Gastroesophageal sphincter (tissue), 4 donors: ENCODE measurements at places on chromosomes 6 and 20. TPM values are rescaled to one million over a fixed set of nuclear protein-coding genes. Genes with fewer than 3 reads are reported as not detected.

The TCP11 gene
- total RNA-seq: not detected

The ATAT1 gene
- 0.82 TPM for total RNA-seq

The ANKRD6 gene
- 9.8 TPM for total RNA-seq

The MDFI gene
- not detected for total RNA-seq

The THBD gene
- total RNA-seq: 12.0 TPM

The DEFB124 gene
- total RNA-seq: not detected

The ZNF451 gene
- 47.3 TPM for total RNA-seq

The GHRH gene
- not detected for total RNA-seq

The HM13 gene
- 39.1 TPM for total RNA-seq

DNA sequence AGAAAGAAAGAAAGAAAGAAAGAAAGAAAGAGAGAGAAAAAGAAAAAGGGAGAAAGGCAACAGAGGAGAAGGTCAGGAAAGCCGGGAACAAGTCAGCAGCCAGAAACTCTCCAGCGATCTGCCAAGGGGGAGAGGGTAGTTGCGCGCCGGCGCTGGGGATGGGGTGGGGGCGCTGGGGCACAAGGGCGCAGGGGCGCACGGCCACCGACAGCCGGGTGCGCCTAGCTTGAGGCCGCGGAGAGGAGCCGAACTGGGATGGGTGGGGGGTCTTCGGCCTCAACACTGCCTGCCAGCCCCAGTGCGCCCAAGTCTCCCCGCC lies 533 bp upstream of the RSPO3 start:
- no peak for ATAC-seq

GRCh38 chr6:42075159-42075838 lies 25.0 kb downstream of the TAF8 start:
- ATAC-seq: peak; percentile 63

DNA sequence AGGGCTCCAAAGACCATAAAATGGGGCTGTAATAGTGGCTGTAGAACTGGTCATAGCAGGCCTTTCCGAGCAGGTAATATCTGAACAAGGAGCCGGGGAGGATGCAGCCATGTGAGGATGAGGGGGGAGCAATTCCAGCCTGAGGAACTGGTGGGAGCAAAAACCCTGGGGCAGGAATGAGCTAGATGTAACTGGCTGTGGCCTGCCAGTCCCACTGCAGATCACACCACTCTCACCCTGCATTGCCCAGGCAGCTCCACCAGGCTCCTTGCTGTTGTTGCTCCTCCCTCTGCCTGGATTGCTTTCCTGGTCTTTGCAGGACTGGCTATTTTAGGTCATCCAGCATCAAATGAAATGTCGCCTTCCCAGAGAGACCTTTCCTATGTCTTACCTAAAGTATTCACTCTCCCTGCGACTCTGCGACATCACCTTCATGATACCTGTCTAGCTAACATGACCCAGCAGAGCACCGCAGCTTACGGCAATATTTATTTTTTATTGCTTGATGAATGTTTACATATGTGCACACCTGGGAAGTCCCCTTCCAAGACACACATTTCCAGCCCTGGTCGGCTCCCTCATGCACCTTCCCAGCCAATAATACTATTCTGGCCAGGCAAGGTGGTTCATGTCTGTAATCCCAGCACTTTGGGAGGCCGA lies 2.4 kb upstream of the ZFP64 start:
- ATAC-seq: no peak

- no peak for ATAC-seq
Measured at GRCh38 chr6:106079961-106080762, 6.0 kb upstream of the PRDM1 start.

DNA sequence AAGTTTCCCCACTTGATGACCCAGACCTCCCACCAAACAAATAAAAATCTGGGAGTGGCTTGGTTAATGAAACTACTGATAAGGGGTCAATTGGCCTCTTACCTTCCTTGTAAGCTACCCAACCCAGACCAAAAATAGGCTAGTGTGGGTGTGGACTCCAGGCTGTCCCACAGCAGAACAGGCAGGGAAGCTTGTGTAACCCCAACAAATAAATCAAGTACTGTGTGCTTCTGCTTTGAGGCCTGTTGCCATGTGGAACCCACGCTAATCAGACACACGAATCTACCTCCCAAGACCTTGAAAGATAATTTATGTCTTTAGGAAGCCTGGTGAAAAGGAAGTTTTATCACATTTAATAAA lies 33.7 kb upstream of the PAQR8 start:
- ATAC-seq: no peak

- ATAC-seq: no peak
Measured at GRCh38 chr20:31568041-31568731, 36.9 kb upstream of the ID1 start.

DNA sequence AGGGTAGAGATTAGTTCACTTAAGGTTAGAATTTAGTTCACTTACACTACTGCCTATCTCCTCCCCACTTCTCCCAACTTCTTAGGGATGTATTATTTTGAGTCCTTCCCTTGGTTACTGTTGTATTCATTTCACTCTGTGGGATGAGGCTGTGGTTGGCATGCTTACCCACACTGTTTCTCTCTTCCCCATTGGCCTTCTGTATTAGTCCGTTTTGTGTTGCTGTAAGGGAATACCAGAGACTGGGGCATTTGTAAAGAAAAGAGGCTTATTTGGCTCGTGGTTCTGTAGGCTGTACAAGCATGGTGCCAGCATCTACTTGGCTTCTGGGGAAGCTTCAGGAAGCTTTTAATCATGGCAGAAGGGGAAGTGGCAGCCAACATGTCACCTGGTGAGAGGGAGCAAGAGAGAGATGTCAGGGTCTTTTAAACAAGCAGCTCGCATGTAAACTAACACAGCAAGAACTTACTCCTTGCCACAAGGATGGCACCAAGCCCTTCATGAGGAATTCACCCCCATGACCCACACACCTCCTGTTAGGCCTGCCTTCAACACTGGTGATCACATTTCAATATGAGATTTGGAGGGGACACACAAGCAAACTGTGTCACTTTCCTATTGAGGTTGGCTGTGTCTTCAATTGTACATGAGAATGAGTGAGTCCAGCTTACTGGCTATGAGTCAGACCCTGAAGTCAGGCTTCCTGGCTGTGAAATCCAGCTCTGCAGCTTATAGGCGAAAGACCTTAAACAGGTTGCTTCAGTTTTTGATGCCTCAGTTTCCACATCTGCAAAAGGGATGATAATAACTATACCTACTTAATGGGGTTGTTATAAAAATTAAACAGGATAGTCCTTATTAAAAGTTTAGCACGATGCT lies 53.3 kb downstream of the SYNDIG1 start:
- ATAC-seq: no peak

GRCh38 chr6:6686176-6686575 lies 97.7 kb downstream of the LY86 start:
- no peak for ATAC-seq

DNA sequence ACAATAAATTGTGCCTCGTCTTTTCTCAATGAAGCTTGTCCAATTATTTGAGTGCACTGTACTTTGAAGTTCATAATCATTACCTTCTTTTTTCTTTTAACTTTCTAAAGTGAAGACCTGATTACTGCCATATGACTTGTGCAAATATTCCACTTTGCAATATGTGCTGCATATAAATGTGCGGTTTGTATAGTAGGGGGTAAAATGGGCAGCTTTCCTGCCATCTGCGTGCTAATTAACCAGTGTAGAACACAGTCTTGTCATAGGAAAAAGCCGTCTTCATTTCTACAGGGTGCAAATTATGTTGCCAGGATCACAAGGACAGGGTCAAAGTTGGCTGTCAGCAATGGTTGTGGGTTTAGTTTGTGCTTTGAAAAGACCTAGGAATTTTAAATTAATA lies 397.0 kb downstream of the NKAIN2 start:
- no peak for ATAC-seq

- no peak for ATAC-seq
Measured at GRCh38 chr6:75746221-75746620, 2.8 kb upstream of the MYO6 start.

DNA sequence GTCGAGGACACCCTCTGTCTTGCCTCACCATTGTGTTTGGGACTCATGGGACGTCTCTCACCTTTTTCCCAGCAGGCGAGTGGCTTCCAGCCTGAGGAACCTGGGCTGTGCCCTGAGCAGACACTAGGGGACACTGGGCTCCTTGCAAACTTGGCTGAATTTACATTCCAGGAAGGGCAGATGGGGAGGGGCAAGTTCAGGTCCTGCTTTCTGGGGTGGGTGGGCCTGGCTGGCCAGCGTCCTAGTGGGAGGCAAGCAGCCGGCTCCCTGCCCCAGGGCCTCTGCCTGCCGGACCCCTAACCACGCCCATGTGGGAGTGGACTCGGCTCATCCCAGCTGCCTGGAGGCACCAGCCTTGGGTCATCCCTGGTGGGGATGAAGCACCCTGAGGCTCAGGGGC lies 48.2 kb upstream of the MLN start:
- no peak for ATAC-seq

DNA sequence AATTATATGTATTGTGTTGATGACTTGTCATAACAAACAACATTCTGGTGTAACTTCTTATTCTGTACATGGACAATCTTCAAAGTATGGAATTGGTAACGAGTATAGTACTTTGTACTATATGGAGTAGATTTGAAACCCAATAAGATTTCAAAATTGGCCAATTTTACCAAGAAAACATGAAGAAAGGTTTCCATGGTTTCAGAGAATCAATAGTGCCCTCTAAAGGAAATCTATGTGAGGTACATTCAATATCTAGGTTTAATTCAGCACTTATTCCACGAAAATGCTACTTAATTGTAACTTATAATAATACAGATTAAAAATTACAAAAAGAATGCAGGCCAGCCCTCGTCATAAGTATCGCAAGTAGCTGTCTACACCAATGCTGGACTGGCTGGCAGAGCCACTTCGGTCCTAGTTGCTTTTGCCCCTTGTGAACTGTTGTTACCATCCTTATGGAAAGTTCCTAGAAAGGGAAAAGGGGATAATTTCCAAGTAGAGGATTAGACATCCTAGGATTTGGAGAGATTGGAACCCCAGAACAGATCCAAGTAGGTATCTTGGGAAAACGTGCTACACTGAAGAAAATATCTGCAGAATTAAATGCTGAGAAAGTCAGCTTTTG lies 70.9 kb downstream of the LCA5 start:
- no peak for ATAC-seq

GRCh38 chr6:146739696-146740095 lies 140.9 kb downstream of the ADGB start:
- ATAC-seq: no peak

DNA sequence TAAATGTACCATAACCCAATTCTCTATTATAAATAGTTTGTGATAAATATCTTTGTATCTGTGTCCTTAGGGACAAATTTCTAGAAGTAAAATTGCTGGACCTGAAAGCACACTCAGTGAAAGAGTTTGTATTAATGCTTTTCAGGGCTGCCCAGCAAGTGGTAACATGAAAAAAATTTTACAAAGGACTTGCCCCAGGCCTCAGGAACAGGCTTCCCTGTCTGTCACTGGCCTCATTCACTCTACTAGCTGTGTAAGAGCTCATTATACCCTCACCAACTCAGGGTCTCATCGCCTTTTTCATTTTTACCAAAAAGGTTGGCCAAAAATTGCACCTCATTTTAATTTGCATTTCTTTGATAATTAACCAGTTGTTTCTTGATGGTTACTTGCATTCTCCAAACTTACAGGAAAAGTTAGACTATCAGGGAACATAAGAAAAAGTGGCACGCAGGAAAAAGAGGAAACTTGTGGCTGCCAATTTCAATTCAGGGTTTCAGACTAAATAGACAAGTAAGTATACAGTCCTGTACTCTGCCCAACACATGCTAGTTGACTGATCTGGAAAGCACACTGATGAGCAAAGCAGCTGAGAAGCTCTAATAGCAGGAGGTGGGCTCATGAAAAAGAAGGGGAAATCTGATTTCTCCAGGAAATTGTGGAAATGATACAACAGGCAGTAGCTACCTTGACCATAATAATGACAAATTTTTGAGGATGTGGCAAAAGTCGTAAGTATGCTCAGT lies 161.5 kb downstream of the KIF6 start:
- ATAC-seq: no peak
